ENCODE measurements at places on chromosomes 6 and 20.

- DNase-seq = peak; percentile 6
These were observed 75.2 kb upstream of the TOP1 start for GRCh38 chr20:40953416-40953815.

GRCh38 chr20:50403565-50404418 is 106.4 kb upstream of the PTPN1 start:
- DNase-seq = no peak

- no peak for DNase-seq
These were observed 83.3 kb upstream of the TGM3 start for GRCh38 chr20:2212456-2213015.

DNA sequence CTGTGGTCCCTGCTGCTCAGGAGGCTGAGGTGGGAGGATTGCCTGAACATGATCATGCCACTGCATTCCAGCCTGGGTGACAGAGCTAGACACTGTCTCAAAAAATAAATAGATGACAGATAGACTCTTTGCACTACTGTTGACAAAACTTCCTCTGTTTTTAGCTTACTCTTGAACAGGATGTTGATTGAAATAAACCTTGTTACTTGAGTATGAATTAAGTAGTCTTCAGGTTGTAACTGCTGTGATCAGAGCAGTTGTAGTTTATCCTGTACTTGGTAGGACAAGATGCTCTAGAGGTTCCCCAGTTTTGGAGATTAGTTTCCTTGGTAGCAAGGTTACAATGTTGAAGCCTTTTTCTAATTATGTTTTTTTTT is 1.5 kb downstream of the GTF3C6 start:
- DNase-seq = no peak

GRCh38 chr6:116246089-116246488 is 7.8 kb downstream of the TSPYL4 start:
- DNase-seq = no peak

DNA sequence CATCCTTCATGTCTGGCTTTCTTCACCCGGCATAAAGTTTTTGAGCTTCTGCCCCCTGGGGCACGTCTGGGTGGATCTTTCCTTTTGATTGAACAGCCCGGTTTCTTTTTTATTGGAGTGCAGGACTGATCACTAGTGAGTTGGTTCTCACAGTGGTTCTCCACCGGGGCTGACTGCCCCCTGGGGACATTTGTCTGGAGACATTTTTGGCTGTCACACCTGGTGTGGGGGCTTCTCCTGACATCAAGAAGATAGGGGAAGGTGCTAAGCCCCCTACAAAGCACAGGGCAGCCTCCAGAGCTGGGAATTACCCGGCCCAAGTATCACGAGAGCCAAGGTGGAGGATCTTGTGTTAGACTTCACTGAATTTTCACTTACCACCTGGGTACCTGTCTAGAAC is 25.7 kb upstream of the IRF4 start:
- no peak for DNase-seq

DNA sequence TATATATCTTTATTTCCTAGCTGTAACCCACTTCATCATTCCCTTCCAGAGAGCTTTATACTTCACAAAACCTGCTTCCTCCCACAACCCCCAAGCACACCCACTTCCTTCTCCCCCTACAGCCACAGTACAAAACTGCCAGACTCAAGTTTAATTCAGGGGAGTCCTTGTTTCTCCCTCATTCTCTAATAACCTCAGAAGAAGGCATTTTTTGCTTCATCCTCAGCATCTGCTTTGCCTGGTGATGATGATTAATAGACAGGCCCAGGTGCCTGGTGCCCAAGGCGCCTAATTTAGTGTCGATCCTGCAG is 414.3 kb downstream of the KIF16B start:
- no peak for DNase-seq

DNA sequence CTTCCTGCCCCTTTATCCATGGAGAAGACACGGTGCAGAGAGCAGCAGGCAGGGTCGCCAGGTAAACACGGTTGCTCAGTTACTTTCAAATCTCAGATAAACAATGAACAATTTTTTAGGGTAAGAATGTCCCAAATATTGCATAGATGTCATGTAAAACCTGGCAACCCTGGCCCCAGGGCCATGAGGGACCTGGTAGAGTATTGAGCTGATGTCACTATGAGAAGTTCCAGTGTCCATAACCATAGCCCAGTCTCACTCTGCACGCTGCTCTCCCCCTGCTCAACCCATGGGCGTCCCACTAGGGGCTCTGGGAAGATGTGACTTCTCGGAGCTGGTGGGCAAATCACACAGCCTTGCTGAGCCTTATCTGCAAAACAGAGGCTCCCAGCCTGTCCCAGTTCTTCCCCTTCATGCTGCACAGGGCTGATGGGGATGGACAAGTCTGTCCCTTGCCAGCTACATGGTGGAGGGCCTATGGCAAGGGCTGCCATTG is 71.3 kb upstream of the TOP1 start:
- peak; percentile 45 for DNase-seq

GRCh38 chr20:52118016-52118623 is 73.5 kb downstream of the ZFP64 start:
- DNase-seq = no peak

DNA sequence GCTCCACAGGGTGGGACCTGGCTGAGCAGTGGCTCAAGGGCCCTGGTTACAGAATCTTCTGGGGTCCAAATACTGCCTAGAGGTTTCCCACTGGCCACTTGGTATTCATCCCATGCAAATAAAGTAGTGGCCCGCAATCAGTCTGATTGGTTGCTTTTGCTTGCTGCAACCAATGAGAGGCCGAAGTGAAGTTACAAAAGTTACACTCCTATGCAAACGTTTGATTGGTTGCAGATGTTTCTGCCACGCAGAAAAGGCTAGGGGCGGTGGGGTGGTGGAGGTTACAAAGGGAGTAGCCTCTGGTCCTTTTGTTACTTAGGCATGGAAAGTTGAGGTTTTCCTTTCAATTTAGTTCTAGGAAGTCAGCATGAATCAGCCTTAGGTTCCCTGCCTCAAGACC is 3.6 kb upstream of the NHLRC1 start:
- DNase-seq = no peak

DNA sequence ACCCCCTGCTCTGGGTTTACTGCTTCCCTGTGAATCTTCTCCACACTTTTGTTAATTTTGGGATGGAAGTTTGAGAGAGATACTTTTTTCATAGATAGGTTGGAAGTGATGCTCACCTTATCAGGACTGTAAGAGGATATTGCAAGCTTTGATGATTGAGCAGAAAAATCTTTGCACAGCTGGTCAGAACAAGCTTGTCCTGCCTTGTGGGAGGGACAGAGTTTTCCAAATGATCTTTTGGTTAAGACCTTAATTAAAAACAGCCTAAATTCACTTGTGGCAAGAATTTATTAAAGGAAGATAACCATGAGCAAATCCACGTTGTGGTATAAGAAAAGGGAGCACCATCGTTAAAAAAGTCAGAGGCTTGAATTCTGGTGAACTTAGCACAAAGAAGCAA is 32.2 kb downstream of the E2F3 start:
- DNase-seq = no peak
